ENCODE measurements at places on chromosomes 16 and 17.
A peak's percentile ranks its signal among the peaks of the same experiment; 100 is the strongest.

DNA sequence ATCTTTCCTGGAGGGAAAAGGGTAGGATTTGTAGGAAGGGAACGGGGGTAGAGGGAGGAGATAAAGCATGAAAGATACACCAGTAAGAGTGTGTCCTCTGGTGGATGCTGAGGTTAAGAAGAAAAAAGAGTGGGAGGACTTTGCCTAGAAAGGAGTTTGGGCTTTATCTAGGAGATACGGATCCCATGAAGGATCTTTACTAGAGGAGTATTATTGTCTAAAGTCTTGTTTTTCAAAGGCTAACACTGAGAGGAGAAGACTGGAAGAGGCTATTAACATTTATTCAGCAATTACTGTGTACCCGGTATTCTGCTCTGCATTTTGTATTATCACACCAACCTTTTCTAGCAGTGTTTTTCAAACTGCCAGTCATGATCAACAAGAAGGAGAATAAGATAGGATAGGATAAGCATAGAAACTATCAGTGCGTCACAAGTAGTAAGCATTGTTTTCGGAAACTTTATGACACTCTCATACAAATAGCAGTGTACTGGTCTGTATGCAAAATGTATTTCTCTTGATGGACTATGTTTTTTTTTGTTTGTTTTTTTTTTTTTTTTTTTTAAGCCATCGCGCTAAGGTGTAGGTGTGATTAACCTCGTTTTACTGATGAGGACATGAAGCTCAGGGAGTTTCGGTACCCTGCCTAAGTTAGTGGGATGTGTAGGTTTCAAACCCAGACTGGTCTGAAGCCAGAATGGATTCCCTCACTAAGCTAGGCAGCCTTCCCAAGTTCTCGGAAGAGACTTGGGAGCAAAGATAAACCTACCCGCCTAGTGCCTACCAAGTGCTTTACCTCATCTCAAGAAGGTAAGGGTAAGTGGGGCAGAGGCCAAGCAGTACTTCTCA lies 1.3 kb upstream of the SP2 start:
- no peak for DNase-seq

DNA sequence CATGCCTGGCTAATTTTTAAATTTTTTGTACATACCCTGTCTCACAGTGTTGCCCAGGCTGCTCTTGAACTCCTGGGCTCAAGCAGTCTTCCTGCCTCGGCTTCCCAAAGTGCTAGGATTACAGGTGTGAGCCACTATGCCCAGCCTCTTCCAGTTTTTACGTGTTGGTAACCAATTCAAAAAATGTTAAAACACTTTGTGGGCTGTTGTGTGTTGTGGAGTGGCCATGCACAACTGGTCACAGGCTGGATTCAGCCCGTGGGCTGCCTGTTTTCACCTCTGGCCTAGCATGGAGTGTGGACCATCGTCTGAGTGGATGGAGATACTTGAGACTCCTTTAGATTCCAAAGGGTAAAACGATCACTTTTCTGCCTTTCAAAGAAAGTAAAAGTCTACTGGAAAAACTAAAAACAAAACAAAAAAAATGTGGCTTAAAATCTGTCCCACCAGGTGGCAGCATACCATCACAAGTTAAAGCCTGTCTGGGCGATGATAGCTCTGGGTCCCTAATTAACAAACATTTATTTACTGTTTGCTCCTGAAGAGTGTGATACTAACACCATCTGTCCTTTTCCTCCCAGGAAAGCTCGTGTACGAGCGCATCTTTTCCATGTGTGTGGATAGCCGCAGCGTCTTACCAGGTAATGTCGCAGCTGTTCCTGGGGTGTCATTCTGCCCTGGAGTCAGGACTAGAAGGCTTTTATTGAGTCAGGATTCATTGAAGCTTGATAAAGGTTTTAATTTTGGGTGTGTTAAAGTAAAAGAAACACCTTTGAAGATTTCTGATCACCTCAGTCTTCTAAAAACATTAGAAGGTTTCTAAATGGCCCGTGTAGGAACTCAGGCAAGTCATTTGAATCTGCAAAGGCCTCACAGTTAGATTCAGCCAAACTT lies 45.8 kb downstream of the VPS35L start:
- DNase-seq = peak; percentile 21

DNA sequence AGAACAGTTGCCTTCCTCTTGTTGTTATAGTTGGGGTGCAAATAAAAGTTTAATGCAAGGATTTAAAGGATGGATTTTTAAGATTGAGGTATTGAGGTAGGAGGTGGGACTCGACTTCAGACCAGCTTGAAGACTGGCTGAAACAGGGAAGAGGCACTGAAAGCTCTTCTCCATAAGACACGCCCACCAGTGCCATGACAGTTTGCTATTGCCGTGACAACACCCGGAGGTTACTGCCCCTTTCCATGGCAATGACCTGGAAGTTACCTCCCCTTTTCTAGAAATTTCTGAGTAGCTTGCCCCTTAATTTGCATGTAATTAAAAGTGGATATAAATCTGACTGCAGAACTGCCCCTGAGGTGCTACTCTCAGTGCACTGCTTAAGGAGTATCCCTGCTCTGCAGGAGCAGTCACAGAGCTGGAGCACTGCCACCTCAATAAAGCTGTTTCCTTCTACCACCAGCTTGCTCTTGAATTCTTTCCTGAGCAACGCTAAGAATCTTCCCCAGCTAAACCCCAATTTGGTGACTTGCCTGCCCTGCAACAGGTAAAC lies 122.6 kb downstream of the SHISA6 start:
- DNase-seq = no peak

- DNase-seq = no peak
Measured at GRCh38 chr17:55521186-55521585, 9.9 kb upstream of the SMIM36 start.

GRCh38 chr17:61411261-61412142 lies 11.9 kb downstream of the TBX2 start:
- peak; percentile 55 for DNase-seq

DNA sequence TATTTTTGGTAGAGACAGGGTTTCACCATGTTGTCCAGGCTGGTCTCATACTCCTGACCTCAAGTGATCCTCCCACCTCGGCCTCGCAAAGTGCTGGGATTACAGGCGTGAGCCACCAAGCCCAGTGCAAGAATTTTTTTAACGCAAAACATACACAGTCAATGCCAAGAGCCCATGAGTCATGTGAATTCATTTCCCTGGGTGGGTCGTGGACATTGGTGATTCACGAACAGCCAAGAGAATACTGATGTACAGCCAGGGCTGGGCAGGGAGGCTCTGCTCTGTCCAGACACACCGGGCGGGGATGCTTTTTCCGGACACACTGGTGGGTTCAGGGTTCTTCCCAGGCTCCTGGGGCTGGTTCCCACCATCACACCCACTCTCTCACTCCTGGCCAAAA lies 17.7 kb downstream of the SLC38A8 start:
- DNase-seq = no peak

DNA sequence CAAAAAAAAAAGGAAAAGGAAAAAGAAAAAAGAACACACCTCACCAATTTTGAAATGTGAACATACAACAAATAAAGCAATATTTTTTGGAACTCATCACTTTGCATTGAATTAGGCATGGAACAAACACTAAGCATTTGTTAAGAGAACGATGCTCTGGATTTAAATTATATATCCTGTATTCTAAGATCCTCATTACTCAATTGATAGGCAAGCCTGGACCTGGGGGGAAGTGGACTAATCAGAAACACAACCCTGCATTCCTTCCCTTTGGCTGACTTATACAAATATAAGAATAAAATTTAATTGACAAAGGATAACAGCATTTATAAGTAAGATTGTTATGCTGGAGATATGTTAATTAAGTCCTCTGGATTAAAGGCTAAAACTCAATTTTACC lies 2.2 kb downstream of the GJC1 start:
- DNase-seq = no peak

GRCh38 chr16:17386229-17386628 lies 84.5 kb downstream of the XYLT1 start:
- no peak for DNase-seq

GRCh38 chr16:69039333-69039941 lies 66.0 kb upstream of the HAS3 start:
- DNase-seq = no peak

DNA sequence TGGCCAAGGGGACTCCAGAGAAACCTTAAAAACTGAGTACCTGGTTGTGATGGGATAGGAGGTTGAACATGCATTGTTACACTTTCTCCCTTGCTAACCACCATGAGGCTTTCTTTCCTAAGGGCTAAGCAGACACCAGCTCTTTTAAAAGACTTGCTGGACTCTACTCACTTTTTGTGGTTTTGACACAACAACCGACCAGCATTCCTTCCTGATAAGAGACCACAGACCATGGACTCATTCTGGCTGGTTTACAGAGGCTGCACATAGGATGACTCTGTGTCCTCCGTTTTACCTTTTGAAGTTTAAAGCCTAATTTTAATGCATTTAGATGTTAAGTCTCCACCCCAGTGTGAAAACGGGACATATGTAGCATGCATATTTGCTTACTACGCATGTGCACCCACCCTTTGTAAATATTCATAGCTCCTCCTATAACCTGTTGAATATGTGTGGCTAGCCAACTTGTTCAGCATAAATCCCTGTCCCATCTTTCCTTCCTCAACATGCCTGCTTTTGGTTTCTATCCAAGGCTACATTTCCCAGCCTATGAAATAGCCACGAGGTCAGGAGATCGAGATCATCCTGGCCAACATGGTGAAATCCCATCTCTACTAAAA lies 475.9 kb downstream of the GRIN2A start:
- no peak for DNase-seq

DNA sequence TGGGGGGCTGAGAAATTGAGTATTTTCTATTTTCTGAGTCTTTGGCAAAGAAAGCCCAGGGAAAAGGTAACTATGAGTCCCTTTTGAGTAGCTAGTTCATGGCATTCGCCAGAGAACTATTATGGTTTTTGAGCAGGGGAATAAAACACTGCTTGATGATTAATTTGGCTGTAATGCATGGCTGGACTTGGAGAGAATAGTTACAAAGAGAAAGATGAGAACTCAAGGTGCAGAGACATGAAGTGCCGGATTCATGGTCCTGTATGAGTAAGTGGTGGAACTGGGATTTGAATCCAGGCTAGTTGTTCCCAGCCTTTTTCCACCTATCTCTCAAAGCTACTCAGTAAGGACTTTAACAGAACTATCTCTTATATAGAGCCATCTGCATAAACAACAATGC lies 266.6 kb downstream of the CA10 start:
- DNase-seq = no peak

DNA sequence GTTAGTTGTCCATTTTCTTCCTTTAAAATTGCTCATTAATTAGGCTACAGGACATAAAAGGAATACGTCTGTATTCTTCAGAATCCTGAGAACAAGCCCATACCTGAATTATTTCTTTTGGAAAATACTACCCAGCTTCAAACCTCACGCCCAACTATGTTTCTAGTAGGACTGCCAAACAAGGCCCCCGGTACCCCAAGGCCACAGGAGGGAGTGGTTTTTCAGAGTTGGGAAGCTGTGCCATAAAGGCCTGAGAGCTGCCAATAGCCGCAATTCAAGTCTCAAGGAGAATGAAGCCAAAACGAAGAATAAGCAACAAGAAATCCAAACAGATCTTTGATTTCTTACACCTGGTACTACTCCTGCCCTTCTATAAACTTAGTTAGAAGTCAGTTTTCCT lies 48.3 kb downstream of the UBE2G1 start:
- no peak for DNase-seq
